ENCODE measurements at places on chromosomes 5 and 9.

DNA sequence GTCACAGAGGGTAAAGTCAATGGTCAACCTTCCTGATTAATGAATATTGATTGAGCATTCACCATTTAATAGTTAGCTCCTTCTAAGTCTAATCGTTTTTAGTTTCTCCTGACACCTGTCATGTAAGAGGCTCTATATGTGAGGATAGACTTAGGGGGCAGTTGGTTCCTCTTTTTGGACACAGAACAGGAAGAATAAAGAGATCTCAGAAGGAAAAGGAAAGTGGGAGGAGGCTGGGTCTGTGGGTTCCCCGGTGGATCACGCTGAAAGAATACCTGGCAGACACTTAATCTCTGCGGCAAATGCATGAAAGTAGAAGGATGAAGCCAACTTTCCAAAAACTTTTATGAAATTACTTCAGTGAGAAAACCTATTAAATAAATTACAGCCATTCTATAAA, 98.4 kb downstream of the PDE4D start:
- DNase-seq: no peak

DNA sequence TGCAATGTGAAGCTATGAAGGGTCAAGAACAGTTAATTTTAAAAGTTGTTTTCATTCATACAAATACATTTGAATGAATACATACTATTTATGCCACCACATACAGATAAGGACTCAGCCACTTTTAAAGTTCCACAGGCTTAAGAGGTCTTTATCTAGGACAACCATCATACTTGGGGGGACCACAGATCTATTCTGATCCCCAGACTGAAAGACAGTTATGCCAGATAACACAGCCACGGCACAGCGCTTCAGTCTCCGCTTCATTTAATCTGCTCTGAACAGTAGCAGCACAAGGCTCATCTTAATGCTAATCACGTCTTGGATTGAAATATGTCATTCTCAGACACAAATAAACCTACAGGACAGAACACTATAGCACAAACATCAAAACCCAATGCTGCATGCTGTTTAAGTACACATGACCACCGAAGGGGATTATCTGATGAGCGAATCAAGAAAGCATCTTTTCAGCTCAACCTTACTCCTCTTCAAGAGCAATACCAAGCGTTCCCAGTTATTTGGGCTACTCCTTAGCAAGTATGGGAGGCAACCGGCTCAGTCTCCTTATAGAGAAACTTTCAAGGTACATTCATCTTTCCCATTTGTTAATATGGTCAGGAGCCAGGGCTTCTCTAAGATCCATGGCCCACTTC, 33.3 kb downstream of the PUM3 start:
- no peak for DNase-seq

- no peak for DNase-seq
These were observed 72.1 kb downstream of the MRPL36 start for GRCh38 chr5:1727571-1727970.

GRCh38 chr9:38027714-38028113, 41.3 kb downstream of the SHB start:
- no peak for DNase-seq

- no peak for DNase-seq
These were observed 776.6 kb downstream of the CDH12 start for GRCh38 chr5:22076586-22076985.

DNA sequence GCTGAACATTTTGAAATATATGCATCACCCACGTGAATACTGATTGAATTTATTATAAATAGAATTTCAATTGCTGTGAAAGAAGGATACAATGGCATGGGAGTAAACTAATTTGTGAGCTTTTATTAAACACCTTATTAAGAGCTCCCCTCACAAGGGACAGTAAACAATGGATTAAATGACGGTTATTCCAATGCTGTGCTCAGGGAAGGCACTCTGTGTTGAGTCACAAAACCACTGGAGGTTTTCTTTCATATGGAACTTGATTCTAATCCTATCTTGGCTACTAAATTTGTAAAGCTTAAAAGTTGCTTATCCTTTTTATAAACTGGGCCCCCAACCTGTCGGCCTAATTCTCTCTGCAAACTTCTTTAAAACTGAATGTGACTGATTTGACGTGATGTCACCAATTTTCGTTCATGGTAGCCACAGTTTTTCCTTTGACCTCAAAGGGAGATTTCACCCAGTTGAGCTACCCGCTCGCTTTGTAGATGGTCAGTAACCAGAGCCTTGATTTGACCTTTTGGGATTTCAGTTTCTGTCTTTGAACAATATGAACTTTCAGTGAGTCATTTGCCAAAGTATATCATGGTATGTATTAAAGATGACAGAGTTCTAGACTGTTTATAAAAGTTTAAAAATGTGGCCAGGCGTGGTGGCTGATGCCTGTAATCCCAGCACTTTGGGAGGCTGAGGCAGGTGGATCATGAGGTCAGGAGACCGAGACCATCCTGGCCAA, 61.3 kb upstream of the PIK3R1 start:
- no peak for DNase-seq
